ENCODE measurements at places on chromosomes 5 and 9.

DNA sequence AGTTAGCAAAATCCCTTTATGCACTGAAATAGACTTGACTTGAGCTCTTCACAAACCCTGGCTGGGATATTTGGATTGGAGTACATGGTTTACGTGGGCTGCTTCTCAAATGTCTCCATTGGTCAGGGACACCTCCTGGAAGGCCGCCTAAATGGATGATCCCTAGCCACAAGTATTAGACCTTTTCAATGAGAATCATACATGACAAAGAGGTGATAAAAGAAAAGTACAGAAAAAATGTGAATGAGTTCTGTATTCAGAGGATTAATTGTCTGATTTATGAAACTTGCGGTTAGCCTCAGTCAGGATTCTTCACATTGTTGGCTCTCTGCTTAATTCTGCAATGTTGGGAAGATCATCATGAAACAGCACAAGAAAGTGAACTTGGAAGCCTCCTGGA lies 752.8 kb upstream of the ADAMTS16 start:
- peak; percentile 36 for DNase-seq

- DNase-seq: no peak
These were observed 72.8 kb downstream of the NR6A1 start for GRCh38 chr9:124698265-124698664.

DNA sequence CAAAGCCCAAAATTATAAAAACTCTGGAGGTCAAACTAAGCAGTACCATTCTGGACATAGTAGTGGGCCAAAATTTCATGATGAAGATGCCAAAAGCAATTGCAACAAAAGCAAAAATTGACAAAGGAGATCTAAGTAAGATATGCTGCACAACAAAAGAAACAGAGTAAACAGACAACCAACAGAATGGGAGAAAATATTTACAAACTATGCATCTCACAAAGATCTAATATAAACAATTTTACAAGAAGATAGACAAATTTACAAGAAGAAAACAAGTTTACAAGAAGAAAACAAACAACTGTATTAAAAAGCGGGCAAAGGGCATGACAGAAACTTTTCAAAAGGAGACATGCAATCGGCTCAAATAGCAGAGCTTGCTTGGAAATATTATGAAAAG lies 396.9 kb downstream of the CDH9 start:
- DNase-seq: no peak

DNA sequence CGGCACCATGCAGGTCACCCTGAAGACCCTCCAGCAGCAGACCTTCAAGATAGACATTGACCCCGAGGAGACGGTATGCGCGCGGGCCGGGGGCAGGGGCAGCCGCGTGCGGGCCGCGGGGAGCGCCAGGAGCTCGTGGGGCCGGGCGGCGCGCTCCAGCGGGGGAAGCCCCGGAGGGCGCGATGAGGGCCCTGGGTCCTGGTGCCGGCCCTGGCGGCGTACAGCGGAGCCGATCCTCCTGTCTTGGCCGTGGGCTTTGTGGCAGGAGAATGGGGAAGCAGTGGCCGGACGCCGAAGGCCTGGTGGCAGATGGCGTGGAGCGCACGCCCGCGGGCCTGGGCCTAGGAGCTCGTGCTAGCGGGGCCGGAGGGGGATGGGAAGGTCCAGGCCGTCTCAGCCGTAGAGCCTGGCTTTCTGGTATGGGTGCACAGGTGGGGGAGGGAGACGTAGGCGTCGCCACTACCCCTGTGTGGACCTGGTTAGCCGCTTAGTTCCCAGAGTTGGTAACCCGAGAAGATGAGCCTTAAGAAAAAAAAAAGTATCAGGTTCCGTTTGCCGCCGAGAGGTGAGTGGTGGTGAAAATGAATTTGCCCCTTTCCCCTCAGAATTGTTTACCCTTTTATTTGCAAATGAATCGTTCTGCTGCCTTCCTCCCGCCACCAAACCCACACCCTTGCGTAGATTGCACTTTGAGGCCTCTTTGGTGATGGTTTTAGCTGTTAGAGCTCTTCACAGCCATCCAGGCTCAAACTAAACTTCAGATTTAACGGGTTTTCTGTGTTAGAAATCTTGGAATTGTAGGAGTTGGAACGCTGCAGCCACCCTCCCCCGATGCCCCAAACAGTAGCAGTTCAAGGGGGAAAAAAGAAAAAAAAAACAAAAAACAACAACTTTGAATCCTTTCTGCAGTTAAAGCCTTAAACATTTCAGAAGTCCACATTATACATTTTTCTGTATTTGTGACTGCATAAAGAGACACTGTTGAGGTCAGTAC lies 841 bp downstream of the RAD23B start:
- DNase-seq: no peak

- no peak for DNase-seq
These were observed 31.7 kb downstream of the GSN start for GRCh38 chr9:121299467-121300282.

GRCh38 chr5:143085319-143085917 lies 315.2 kb downstream of the ARHGAP26 start:
- no peak for DNase-seq

- no peak for DNase-seq
These were observed 435.4 kb upstream of the GRAMD2B start for GRCh38 chr5:125987677-125988255.

GRCh38 chr9:27838876-27839275 lies 265.6 kb upstream of the C9orf72 start:
- DNase-seq: no peak

DNA sequence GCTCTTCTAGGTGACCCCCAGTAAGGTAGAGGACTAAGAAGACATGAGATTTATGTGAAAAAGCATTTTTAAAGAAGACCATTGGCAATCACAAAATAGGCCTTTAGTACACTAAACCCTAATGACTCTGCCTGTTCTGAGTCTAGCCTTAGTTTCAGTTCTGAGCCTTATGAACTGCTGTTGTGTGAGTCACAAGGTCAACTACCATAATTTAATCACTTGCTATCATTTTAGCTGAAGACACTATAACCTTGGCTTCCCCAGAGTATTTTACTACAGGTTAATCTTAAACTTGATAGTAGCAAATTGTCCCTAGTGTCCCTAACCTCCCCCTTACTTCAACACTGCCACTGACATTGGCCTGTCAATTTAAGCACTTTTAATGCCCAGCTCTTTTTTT lies 34.4 kb downstream of the APC start:
- DNase-seq: no peak

- no peak for DNase-seq
These were observed 115.3 kb upstream of the MSX2 start for GRCh38 chr5:174609116-174609515.

DNA sequence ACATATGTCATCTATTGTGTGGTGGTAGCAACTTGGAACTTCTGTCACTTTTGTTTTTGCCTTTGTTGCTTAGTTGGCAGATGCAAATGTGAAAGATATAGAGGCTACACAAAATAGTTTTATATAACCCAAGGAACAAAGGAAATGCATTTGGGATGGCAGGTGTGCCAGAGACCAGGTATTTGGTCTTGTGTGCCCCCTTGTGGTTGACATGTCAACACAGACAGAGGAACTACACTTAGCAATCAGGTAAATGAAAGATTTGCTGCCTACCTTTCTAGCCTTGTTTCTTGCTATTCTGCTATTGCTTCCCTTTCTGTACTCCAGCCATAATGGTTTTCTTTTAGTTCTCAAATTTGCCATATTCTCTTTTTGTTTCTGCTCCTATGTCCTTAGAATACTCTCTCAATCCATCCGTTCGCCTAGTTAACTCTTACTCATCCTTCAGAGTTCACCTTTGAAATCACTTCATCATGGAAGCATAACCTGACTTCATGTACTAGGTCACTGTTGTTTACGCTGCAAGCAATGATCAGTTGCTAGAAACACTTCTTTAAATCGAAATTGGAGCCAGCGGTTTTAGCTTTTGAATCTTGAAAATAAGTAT lies 119.5 kb downstream of the TRPM3 start:
- peak; percentile 25 for DNase-seq

DNA sequence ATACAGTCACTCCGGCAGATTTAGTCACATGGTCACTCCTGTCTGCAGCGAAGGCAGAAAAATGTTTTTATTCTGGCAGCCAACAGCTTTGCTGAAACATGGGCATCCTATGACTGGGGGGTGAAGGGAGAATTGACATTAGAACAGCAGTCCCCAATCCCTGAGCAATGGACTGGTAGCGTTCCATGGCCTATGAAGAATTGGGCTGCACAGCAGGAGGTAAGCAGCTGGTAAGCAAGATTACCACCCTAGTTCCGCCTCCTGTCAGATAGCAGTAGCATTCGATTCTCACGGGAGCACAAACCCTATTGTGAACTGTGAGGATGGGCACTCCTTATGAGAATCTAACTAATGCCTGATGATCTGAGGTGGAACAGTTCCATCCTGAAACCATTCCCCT lies 93.1 kb upstream of the FTMT start:
- no peak for DNase-seq

DNA sequence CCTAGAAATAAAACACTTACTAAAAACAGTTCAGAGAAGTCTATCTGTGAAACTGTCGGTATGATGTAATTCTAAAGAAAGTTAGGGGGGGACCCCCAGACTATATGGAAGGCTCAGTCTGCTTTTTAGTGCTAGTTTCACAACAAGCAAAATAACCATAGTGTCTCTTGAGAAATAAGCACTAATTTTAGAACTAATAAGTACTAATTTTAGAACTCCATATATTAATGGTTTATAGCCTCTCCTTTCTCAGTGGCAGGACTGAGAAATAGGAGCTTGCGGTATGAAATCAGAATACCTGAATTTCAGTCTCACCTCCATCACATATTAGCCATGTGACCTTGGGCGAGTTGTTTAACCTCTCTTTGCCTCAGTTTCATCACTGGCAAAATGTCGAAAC lies 1.4 kb upstream of the PHF24 start:
- DNase-seq: no peak

DNA sequence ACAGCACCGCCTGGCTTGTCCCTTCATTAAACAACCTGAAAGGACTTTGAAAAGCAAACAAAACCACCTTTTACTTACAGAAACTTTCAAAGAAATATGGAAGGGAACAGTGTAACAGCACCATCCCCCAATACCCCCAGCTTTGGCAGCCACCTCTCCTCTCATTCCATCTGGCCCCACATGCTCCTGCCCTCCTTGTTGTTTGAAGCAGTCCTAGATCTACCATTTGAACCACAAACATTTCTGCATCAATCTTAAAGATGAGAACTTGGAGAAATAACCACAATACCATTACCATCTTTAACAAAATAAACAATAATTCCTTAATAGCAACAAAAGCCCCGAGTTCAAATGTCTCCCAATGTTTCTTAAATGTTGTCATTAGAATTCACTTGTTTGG lies 17.8 kb upstream of the COL15A1 start:
- no peak for DNase-seq

GRCh38 chr5:159161361-159162214 lies 47.8 kb downstream of the RNF145 start:
- DNase-seq: no peak
